ENCODE measurements at places on chromosomes 3 and 15.

GRCh38 chr3:149969110-149969939, 1.4 kb downstream of the PFN2 start:
- peak; percentile 69 for DNase-seq

DNA sequence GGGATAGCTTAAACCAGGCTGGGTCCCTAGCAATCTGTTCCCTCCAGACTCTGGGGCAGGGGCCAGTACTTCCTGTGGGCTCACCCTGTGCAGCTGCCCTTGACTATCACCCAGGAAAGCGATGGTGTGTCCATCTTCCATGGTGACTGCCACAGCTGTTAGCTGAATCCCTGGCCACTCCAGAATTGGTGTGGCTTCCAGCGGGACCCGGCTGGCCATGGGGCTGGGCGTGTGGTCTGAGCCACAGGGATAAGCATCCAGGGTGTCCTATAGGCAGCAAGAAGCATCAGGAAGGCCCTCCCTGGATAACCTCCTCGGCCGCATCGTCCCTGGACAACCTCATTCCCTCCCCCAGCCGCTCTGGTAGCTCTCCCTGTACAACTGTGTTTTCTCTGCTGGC, 7.2 kb downstream of the PLXNB1 start:
- no peak for DNase-seq

GRCh38 chr3:168558728-168559411, 463.1 kb upstream of the GOLIM4 start:
- no peak for DNase-seq

- no peak for DNase-seq
These were observed 752 bp downstream of the C15orf39 start for GRCh38 chr15:75202251-75203016.

GRCh38 chr15:101250341-101250831, 1.5 kb downstream of the CHSY1 start:
- peak; percentile 26 for DNase-seq

DNA sequence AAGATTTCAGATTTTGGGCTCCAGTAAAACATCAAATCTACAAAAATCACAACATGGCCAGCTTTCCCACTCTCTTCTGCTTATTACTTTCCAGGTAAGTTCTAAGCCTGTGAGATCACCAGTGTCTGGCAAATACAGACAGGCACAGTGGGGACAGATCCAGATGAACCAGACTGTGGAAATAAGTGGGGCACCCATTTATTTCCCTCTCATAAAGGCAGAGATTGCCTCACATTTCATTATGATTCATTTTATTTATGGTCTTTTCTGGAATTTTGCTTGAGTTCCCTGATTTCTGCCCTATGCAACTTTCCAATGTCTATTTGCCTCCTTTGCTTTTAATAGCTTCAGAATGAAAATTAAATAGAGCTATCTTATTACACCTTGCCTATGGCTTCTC, 66.8 kb downstream of the GREM1 start:
- DNase-seq: no peak

DNA sequence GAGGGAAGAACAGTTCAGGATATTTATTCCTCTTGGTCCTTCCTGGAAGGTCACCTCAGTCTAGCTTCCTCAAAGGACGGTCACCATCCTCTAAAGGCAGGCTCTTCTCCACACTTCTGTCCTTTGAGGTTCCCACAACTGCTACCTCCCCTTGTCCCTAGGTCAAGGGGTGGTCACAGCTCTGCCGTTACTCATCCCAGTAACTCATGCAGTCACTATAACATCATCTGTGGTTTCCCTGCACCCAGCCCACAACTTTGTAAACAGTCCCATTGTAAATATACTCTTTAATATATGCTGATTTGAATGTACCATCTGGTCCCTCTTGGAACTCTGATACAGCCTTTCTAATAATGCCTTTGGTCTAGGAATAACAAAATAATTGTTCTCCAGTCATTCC, 887.4 kb downstream of the FHIT start:
- DNase-seq: peak; percentile 9

DNA sequence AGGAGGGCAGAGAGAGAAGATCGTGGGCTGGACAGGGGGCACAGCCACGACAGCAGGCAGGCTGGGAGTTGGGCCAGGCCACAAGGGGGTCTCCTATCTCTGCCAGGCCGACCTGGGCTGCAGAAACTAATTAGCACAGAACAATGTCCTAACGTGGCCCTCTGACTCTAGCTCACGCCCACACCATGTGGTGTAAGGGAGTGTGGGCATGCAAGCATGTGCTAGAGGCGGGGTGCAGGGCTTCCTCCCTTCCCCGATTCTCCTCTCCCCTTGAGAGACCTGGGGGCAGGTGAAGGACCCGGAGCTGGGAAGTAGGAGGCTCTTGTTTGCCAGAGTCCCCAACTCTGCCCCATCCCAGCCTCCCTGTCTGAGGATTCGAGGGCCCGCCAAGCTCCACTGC, 65.5 kb downstream of the LINGO1 start:
- DNase-seq: no peak

- DNase-seq: no peak
These were observed 86.5 kb upstream of the NMNAT3 start for GRCh38 chr3:139764069-139764905.

DNA sequence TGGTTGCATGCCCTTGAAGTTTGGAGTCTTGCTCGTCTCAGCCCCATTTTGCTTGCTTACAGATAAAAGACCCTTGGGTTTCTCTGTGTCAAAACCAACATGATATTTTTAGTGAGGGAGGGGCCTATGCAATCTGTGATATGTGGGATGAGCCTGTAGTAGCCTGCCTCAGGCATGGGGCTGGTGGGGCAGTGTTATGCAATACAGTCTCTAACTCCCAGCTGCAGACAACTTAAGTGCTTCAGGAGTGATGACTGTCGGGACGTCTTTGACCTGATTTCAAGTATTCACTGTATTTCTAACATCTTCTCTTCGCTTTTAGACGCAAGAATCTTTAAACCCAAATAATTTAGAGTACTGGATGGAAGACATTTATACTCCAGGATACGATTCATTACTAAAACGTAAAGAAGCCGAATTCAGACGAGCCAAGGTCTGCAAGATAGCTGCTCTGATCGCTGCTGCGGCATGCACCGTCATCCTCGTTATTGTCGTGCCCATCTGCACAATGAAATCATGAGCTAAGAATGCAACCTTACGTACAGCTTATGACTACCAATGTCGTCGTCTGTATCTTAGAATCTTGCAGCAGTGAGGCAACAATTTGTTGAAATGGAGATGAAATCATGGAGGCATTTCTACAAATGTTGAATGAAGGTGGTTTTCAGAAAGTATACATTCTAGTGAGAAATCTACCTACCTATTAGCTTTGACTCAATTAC, 35.9 kb downstream of the MINAR1 start:
- DNase-seq: no peak

GRCh38 chr3:192935441-192935840, 17.8 kb upstream of the MB21D2 start:
- DNase-seq: no peak

DNA sequence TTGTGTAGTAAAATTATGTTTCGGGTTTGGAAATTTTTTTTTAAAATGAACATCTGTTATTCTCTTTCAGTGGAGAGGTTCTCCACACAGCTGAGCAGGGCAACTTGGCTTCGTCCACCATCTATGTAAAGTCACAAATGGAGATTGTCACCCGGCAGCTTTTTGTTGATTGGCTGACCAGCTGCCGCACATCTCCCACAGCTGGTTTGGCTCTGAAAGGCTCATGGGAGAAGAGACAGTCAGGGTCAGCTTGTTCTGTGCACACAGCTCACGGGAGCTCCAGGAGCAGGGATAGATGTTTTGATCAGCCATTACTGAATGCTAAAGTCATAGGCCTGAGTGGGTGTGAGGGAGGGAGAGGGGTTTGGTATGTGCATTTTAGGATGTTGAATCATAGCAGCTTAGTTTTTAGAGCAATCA, 12.9 kb upstream of the CCDC80 start:
- no peak for DNase-seq

DNA sequence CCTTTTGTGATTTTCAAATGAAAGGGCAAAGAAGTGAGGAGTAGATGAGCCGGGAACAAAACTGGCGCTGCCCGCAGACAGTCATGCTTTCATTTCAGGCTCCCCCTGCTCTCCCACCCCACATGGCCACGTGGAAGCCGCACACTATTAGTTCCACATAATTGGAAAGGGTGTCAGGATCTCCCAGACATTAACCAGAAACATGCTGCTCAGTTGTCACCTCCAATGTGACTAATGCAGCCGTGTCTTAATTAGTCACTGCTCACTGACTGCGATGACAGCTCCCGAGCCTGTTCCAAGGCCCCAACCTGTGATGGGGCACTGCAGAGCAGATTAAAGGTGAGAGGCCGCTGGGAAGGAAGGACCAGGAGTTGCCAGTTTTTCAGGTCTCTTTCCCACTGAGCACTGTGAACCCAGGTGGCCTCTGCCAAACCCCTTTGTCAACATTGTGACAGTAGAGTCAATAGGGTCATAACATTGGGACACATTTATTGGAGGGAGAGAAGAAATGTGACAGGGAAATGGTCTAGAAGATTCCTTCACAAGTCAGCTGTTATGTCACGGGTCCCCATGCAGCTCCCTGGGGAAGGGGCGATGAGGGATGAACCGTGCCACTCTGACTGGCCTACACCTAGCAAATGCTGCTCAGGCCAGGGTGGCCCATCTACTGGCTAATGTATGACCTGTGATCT, 38.6 kb upstream of the SFMBT1 start:
- peak; percentile 31 for DNase-seq

- DNase-seq: no peak
These were observed 3.3 kb upstream of the RAB8B start for GRCh38 chr15:63186065-63186464.

GRCh38 chr15:67093504-67093862, 28.1 kb downstream of the SMAD3 start:
- no peak for DNase-seq

- no peak for DNase-seq
These were observed 56.8 kb downstream of the RORA start for GRCh38 chr15:61172325-61172724.

GRCh38 chr3:34808287-34808686, 831.0 kb upstream of the ARPP21 start:
- no peak for DNase-seq

GRCh38 chr15:73794443-73795133, 41.4 kb upstream of the INSYN1 start:
- no peak for DNase-seq

- DNase-seq: no peak
These were observed 2.4 kb upstream of the GPR87 start for GRCh38 chr3:151318991-151319390.

DNA sequence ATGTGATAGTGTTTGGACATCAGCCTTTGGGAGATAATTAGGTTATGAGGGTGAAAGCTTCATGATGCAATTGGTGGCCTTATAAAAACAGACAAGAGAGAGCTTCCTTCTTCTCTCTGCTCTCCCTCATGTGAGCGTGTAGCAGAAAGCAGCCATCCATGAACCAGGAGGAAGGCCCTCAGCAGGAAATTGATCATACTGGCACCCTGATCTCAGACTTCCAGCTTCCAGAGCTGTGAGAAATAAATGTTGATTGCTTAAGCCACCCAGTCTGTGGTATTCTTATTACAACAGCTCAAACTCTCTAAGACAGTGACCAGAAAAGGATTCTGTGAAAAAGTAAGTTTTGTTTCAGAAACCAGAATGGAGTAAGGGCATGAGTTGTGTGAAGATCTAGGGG, 13.3 kb downstream of the STAC start:
- DNase-seq: no peak
